Left lobe of liver (tissue), 2 donors: ENCODE measurements at places on chromosomes 5 and 9. TPM values are rescaled to one million over a fixed set of nuclear protein-coding genes. Genes with fewer than 3 reads are reported as not detected.

GRCh38 chr9:134317790-134318414, 8.4 kb upstream of the RXRA start:
- DNase-seq = peak; percentile 40

DNA sequence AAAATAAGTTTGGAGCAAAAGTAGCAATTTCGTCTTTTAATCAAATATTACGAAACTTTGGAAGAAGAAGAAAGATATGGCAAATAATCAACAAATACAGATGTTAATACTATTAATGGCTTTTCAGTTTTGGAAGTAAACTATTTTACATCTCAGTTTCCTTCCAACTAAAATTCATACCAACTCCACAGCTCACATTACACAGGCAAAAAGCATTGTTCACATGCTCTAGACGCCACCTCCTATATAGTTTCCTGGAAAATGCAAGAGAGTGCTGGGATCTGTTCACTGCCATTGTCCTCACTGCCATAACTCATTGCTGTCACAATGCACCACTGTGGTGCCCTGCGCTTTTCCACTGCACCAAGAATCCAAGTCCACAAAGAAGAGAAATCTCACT, 149.0 kb upstream of the FTMT start:
- no peak for DNase-seq

GRCh38 chr9:11500780-11501179, 888.0 kb upstream of the PTPRD start:
- DNase-seq = no peak

- no peak for DNase-seq
These were observed 26.5 kb downstream of the WNK2 start for GRCh38 chr9:93210324-93210973.

Gene PCDH12
- 3.0 TPM for total RNA-seq

- DNase-seq = peak; percentile 99
These were observed at the start of gene ZFYVE16 for GRCh38 chr5:80407735-80408483. TSS of gene ZFYVE16 (plus strand) at chr5:80408064. CDS start at chr5:80434148, 26,084 bp downstream.

Gene AGGF1
- 12.0 TPM for total RNA-seq

DNA sequence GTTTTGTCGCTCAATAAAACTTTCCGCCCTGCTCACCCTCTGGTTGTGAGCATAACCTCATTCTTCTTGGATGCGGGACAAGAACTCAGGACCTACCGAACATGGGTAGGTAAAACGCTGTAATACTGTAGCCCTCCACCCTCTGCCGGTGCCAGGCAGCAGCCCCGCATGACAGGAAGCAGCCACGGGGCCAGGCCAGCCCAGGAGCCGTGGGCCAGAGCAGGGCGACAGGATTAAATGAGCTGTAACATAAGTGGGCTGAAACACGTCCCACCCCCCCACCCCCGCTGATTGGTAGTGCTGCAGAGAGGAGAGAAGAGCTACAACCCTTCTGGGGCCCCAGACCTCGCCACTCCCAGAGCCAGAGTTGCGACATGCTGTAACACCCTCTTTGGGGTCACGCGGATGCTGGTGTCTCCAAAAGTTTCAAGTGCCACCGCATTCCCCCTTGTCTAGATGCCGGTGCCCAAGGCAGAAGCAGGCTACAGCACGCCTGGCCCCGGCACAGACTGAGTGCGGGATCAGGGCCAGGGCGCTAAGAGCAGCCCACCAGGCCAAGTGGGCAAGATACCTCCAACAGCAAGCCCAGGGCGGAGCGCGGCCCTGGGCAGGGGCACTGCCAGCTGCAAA, 81.8 kb downstream of the FBXW11 start:
- no peak for DNase-seq

Gene ZNF883
- 0.08 TPM for total RNA-seq

DNA sequence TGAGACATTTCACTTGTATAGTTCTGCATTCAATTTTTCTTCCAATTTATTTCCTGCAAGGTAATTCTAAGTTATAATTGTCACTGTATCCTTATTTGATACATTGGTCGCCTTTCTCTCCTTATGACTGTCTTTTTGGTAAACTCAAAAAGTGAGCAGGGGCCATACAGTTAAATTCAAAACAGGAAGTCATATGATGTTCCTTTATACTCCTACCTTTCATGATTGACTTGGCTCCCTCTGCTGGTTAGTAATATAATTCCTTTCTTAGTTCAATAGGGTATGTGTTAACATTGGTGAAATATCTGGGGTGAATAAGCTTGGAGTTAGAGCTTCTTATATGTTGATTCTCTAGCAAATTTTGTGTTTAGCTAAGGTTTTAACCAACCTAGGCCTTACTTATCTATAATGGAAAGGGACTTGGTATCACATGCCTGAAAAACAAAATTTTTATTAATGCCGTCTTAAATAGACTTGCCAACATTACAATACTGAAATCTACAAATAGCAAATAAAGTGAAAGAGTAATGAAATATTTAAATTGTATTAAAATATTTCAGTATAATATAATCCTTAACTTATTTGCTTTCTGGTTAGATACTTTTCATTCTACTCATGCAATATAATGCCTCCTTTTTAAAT, 6.0 kb upstream of the NIPBL start:
- DNase-seq = no peak

GRCh38 chr5:318341-318897, 3.1 kb upstream of the AHRR start:
- no peak for DNase-seq

GRCh38 chr9:74573640-74574191, 76.6 kb downstream of the RORB start:
- no peak for DNase-seq

GRCh38 chr5:15069407-15069905, 197.9 kb upstream of the ANKH start:
- DNase-seq = no peak

Gene CCDC183
- 0.75 TPM for total RNA-seq

DNA sequence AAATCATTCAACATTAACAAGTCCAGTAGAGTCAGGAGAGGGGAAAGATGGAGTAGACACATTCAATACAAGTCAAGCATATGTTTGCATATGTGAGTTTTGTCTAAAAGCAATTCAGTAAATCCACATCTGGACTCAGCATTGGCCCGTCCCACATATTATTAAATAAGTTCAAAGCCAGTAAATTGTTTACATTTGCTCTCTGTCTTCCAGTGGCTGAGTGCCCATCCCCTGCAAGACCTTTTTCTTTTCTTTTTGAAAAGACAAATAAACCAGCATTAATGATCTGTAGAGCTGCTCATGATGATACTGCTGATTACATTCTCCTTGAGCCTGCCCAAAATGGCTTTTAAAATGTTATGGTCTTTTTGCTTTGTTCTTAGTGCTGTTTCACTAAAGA, 71.1 kb downstream of the TNC start:
- no peak for DNase-seq

Gene EQTN
- total RNA-seq = not detected

GRCh38 chr5:172123269-172123692, 64.7 kb downstream of the STK10 start:
- no peak for DNase-seq

- no peak for DNase-seq
These were observed 78.6 kb upstream of the GDNF start for GRCh38 chr5:37918424-37918823.

DNA sequence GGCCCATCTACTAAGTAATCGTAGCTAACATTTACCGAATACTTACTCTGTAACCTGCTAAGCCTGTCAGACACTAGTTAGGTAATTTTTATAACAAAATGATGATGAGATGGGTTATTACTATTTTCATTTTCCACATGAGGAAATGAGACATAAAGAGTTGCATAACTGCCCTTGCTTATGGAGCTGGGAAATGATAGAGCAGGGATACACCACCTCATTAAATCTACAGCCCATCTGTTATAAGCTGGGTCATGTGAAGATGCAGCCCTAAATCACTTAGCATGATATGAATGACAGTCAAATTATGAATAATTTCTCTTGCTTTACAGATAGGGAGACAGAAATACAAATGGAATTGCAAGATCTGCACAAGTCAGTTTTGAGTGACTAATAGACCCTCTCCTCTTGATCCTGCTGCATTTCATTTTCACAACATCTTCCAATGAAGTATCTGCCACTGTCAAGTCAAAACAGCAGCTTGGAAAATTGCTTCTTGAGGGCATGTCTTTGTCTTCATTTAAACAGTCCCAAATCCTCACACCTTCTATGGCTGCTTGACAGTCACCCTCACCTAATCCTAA, 364.7 kb downstream of the PRELID2 start:
- no peak for DNase-seq

- DNase-seq = no peak
These were observed 209.5 kb downstream of the ARHGAP26 start for GRCh38 chr5:142979636-142980035.

DNA sequence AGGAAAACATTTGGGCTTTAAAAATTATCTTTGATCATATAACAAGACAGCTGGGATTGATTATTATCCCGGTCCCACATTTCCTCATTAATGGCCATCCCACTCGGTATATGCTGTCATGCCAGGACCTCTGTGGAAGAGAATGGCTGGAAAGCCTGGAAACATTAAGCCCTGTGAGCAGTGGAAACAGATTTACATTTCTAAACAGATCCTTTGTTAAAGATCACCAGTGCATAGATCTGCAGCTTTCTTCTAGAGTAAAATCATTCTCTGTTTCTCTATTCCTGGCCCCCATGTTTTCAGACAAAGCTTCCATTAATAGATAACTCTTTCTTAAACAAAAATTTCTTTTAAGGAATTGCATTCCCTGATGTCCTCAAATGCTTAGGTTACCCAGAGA, 152.2 kb downstream of the CAVIN4 start:
- no peak for DNase-seq

Gene PCDHGB6
- 2.3 TPM for total RNA-seq

DNA sequence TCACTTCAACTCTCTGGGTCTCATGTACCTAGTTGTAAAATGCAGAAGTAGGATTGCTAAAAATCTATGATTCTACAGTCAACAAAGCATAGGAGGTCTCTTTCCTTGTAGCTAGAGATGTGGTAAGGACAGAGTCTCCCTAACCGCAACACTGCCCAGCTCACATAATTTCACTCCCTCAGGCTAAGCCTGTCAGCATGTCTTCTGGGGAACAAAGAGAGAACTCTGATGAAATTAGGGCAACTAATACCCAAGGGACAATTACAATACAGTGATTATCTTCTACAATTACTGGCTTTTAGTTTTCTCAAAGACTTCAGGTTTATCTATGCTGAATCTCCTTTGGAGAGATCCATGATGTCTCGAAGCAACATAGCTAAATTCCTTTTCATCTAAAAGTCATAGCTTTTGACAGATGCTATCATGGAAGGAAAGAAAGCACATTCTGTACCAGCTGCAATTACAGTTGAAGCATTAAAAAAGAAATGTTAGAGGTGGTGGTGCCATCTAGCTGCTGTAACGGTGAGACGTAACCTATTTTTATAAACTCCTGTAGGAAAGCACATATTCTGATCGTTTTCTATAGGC, 141.1 kb upstream of the TARS1 start:
- no peak for DNase-seq

Gene FOXD4
- not detected for total RNA-seq

DNA sequence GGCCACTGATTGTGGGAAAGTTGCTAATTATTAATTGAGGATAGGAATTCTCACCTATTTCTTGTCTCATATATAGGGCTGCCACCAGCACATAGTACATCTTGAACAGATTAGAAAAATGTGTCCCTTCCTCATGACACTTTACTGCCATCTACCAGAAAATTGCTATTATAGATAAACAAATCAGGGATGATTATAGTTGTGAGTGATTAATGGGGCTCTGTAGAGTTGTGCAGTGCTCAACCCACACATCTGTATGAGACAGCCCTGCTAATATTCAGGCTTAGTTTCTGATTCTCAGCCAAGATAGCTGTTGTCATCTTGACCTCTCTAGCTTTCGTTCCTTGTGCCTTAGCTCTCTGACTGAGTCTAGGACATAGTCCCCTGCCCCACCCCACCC, 373.3 kb downstream of the TLE4 start:
- DNase-seq = no peak

Gene PPP2R2B
- total RNA-seq = 0.03 TPM

DNA sequence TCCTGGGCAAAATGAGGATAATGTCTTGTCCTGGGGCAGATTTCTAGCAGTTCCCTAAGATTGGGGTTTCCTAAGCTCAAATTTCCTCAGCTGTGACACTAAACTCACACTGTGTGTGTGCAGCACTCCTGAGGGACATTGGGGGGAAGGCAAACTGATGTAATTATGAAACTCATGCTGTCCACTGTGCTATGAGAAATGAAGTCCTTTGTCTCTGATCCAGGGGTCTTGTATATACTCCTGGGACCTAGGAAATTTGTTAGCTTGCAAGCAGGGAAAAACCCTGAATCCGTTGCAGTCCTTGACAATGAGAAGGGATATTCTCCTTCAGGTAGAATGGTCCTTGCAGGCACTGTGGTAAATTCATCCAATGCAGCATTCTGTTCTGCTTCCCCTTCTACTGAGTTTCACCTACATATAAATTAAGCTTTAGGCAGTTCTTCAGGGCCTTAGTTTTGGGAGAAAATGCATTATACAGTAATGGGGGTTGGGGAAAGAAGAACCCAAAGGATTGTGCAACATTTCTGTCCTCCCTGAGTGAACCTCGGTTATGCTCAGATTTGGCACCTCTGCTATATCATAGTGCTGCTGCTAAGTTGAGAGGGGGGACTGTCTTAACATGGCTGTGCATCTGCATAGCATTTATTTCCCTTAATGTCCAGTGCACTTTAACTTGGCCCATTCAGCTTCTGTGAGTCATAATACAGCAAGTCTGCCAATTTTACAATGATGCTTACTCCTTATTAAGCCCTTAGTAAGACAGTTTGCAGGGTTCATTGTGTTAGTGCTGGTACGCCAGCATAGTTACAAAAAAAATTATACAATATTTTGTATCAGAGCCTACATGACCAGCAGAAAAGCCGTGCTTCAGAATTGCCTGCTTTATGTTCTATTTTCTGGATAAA, 80.2 kb downstream of the PJA2 start:
- DNase-seq = no peak

Gene STPG3
- not detected for total RNA-seq
